Cardiac fibroblast (primary cell): ENCODE measurements at places on chromosomes 4 and X.

GRCh38 chrX:107730991-107731766 is 44.4 kb downstream of the TSC22D3 start:
- no peak for DNase-seq

DNA sequence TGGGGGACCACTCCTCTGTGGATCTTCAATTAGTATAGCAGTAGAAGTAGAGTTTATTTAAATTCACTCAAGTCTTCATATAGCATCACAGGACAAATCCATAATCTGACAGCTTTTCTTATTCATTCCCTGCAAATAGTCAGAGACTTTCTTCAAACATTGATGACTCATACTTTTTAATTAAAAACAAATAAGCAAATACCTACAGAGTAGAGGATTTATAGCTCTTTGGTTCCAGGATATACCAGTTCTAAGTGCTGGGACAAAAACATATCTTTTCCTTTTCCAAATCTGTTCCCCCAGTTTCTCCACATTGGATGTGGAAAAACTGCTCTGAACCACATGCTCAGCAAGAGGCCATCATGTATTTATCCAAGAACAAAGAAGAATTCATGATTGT is 24.1 kb downstream of the EMCN start:
- no peak for DNase-seq

- no peak for DNase-seq
Measured at GRCh38 chr4:94828882-94829281, 71.1 kb downstream of the BMPR1B start.

DNA sequence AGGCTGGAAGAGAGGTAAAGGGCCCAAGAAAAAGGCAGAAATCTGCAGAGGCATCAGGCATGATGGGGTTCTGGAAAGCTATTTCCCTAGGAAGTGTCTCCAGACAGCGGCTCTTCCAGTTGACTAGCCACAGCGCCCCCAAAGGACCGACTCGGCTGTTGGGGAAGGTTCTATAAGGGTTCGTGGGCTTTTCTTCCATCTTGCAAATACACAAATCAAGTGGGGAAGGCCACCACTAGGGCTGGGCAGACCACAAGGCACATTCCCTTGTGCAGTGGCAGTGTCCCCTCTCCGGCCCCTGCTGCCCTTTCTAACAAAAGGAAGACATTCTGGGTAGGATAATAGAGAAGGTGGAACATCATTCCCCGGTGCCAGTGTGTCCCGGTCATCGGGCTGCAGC is 18.2 kb downstream of the BCOR start:
- no peak for DNase-seq

DNA sequence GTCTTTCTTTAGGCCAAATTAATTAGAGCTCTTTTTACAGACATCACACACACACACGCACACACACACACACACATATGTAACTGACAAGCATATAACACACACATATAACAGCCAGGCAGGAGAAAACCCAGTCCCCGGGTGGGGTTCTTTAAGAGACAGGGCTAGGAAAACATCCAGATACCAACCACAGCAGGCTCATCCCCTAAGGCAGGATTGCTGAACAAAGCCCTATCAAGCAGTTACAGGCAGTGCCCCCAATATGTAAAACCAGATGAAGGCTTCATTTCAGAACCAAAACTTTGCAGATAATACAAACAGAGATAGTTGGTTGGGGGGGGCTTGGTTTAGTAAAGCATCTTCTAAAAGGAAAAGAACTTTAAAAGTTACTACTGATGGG is 18.0 kb upstream of the FAM47E start:
- DNase-seq = no peak

DNA sequence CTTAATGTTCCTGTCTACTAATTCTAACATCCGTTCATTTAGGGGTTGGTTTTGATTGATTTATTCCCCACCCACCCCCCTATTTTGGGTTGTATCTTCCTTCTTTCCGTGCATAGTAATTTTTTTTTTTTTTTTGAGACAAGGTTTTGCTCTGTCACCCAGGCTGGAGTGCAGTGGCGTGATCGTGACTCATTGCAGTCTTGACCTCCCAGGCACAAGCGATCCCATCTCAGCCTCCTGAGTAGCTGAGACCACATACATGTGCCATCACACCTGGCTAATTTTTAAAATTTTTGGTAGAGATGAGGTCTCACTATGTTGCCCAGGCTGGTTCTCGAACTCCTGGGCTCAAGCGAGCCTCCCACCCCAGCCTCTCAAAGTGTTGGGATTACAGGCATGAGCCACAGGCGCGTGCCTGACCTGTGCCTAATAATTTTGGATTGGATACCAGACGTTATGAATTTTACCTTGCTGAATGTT is 79.9 kb downstream of the ZFX start:
- DNase-seq = no peak

DNA sequence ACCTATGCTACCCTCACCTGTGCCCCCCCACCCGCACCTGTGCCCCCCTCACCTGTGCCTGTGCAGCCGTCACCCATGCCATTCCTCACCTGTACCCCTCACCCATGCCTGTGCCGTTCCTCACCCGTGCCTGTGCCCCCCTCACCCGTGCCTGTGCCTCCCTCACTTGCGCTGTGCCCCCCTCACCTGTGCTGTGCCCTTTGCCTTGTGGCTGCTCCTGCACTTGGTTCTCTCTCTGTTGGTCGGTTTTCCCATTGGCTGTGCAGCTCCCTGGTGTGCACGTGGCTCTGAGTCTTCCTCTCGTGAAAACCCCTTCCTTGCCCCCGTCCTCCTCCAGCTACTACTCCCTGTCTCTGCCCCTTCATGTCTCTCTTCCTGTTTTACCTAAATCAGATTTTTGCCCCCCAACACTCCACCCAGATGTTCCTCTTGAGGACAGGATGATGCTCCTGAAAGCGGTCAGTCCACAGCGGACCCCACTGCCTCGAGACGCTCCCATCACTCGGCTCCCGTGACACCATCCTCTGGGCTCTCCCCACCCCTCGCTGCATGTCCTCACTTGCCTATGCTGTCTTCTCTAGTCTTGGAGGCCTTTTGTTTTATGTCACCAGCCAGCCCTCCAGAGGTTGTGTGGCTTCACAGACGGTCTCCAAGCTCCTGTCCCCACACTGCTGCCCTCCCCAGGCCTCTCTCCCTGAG is 6.8 kb downstream of the MAEA start:
- DNase-seq = no peak

DNA sequence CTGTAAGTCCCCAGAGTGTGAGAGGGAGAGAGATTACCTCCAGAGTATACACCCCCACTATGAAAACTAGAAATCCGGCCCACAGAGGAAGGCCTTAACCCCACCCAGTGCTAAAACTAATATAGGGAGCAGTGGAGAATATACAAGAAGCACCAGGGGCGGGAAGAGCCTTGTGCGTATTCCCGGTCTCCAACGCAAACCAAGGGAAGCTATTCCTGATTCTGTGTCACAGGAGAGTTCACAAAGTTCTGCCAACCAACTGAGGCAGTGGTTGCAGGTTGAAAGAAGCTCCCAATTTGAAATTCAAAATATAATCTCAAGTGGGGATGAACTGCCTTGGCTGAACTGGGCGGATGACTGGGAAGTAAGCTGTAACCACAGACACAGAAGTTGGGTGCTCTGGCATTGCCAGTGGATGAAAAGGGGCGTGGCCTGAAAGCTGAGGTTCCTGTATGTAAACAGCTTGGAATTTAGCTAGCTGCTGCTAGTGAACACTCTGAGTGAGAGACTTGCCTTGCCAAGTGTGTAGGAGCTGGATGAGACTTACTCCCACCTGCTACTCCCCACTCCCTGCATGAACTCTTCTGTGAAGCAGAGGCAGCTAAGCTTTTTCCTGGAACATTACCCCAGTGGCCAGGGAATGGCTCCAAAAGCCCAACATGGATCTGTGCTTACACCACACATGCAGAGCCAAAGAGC is 32.7 kb downstream of the ELF2 start:
- DNase-seq = peak; percentile 60

DNA sequence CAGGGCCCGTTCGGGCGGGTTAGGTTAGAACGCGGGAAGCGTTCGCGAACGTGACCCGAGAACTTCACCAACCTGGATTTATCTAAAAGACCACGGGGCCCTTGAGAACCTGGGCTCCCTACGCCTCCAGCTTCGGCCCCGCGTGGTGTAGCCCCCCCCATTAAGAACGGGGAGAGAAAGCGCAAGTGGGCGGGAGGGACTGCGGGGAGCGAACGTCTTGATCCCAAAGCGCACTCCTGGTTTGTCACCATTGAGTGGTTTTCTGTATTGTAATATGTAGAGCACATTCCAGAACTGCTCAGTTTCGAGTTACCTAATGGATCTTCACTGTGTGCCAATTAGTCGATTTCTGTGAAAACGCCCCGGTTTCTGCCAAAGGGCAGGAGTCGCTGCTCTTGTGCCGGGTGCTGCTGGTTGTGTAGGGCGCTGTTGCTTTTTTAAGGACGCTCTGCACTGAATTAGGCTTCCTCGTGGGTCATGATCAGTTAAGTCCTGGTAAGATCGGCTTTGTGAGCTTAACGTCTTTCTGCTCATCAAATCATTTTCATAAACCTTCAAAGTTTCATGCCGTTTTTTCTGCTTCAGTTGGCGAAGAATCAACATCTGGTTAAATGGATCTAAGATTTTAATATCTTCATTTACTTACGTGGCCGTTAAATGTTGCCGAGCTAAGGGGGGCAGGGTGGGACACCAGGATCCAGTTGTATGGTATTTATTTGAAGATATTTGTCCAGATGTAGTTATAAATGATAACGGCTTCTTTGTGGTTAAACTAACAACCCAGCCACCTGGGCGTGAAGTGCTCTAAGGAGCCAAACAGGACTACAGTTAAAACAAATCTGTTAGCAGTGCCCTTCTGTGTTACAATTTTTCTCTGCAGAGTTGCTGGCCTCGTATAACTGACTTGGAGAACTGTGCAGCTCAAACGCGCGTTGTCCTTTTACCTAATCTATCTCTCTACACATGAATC is 809 bp downstream of the MND1 start:
- peak; percentile 66 for DNase-seq

GRCh38 chr4:113584407-113585150 is 177.0 kb downstream of the CAMK2D start:
- DNase-seq = peak; percentile 68

DNA sequence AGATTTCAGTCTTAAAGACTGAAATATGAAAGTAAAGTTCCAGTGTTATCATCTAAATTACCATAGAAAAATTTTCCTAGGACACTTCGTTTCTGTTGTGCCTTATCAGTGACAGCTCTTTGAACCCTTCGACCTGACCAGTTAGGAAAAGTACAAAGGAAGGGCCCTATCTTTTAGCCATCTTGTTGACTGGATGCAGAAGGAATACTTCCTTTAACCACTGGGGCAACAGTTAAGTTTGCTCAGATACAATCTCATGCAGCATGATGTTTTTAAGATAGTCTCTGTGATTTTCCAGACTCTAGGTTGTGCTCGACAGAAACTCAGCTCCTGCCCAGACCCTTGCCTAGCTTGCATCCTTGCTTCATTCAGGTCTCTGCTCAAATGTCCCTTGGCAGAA is 210.5 kb upstream of the RPS6KA3 start:
- DNase-seq = no peak

DNA sequence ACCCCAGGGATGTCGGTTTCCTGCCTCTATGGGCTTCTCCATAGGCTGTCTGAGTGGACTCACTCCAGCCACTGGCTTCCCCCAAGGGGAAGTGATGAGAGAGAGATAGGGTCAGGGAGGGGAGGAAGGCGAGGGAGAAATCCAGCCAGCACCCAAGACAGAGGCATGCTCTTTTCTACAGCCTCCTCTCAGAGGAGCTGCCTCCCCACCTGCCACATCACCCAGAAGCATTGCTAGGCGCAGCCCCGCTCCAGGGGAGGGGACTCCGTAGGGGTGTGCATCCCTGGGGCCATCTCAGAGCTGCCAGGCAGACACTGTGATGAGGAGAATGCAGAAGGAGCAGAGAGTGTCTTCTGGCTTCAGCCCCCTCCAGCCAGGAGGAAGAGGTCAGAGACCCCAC is 109.5 kb upstream of the NKX1-1 start:
- no peak for DNase-seq

GRCh38 chr4:150997141-150997540 is 17.9 kb downstream of the LRBA start:
- peak; percentile 22 for DNase-seq

DNA sequence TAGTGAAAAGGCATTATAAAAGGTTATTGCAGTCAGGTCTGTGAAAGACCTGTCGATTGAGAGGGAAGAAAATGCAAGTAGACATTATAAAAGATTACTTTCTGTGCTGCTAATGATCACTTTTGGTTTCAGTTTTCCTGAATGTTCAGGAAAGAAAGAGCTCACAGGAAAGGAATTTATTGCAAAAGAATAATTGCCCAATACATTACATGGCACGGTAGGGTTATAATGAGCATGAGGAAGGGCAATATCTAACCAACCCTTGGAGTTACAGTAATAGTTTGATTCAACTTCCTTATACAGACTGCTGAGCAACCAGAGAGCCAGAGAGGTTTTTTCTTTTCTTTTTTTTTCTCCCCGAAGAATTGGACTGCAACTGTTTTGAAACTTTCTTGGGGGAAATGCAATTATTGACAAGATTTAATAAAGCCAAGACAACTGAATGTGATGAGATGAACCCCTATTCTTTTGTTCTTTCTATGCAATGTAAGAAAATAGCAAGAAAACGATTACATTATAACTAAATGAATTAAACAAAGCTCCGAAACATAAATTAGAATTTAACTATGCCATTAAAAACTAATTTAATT is 247.0 kb downstream of the C4orf33 start:
- peak; percentile 88 for DNase-seq

GRCh38 chrX:16526003-16526402 is 124.0 kb upstream of the S100G start:
- no peak for DNase-seq

GRCh38 chr4:8311101-8312068 is 41.8 kb downstream of the HTRA3 start:
- no peak for DNase-seq

GRCh38 chr4:40349561-40350198 is 14.5 kb downstream of the CHRNA9 start:
- no peak for DNase-seq

GRCh38 chr4:78601013-78601412 is 49.4 kb downstream of the ANXA3 start:
- no peak for DNase-seq

DNA sequence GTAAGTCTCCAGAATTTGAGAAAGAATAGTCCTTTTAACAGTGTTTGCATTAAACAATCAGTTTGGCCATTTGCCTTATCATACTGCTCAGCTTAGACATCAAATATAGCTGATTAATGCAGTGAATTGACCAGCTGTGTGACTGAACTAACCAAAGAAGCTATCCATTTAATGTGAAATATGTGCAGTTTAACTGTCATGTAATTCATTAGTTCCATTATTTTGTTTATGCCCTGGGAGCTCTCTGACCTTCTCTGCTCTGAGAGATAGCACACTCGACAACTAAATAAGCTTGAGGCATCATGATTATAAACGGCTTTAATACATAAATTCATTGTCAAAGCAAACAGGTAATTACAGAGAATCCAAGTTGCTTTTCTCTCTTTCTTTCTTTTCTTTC is 324.3 kb upstream of the PCDH7 start:
- no peak for DNase-seq
